ENCODE measurements at places on chromosomes 6 and 20. TPM values are rescaled to one million over a fixed set of nuclear protein-coding genes. Genes with fewer than 3 reads are reported as not detected.

Gene HTR1B
- total RNA-seq, result 0.43 TPM

Gene SRSF12
- 6.2 TPM for total RNA-seq

Gene RAET1L
- 3.1 TPM for total RNA-seq

Gene TEAD3
- total RNA-seq, result 15.3 TPM

Gene ARFGEF3
- 9.5 TPM for total RNA-seq

Gene ATP6V1G2
- 0.14 TPM for total RNA-seq

Gene MAP3K4
- 31.9 TPM for total RNA-seq

Gene VEGFA
- 103 TPM for total RNA-seq

Gene RAET1G
- total RNA-seq, result not detected

Gene HBS1L
- total RNA-seq, result 91.7 TPM

Gene GCLC
- total RNA-seq, result 15.3 TPM

Gene SLC35D3
- not detected for total RNA-seq

Gene GPR63
- total RNA-seq, result 0.98 TPM

Gene NKX2-2
- total RNA-seq, result not detected

Gene SLC13A3
- total RNA-seq, result 1.6 TPM

Gene PLN
- total RNA-seq, result not detected

Gene DPPA5
- not detected for total RNA-seq

Gene SLA2
- not detected for total RNA-seq

Gene ANGPT4
- not detected for total RNA-seq

Gene ACSS2
- 28.1 TPM for total RNA-seq

Gene MAK
- not detected for total RNA-seq

Gene BFSP1
- total RNA-seq, result 4.4 TPM

Gene TMEM63B
- total RNA-seq, result 35.2 TPM

Gene UBR2
- 8.3 TPM for total RNA-seq

Gene KCNK16
- total RNA-seq, result not detected

Gene IYD
- not detected for total RNA-seq

Gene POFUT1
- 45.9 TPM for total RNA-seq

Gene NHSL1
- total RNA-seq, result 4.0 TPM

Gene CAP2
- 5.5 TPM for total RNA-seq

Gene SPATS1
- total RNA-seq, result not detected

Gene BNIP5
- not detected for total RNA-seq

Gene APCDD1L
- total RNA-seq, result 1.7 TPM

Gene BPIFA1
- not detected for total RNA-seq

Gene BCAS1
- total RNA-seq, result under 0.01 TPM

Gene TENT5A
- 1.2 TPM for total RNA-seq

Gene PRSS35
- total RNA-seq, result 0.06 TPM

Gene FAM83D
- total RNA-seq, result 56.7 TPM

Gene HFE
- total RNA-seq, result 5.1 TPM

Gene SLC25A27
- 1.7 TPM for total RNA-seq

Gene RRAGD
- 10.8 TPM for total RNA-seq

Gene DEFB124
- not detected for total RNA-seq

Gene BPIFB1
- total RNA-seq, result not detected

Gene CAGE1
- total RNA-seq, result 0.22 TPM

Gene RAMACL
- total RNA-seq, result 0.12 TPM

Gene PAK5
- total RNA-seq, result not detected

Gene PDE7B
- 2.4 TPM for total RNA-seq

Gene RSPH4A
- total RNA-seq, result not detected

Gene HLA-DRB5
- not detected for total RNA-seq

Gene ACOT13
- 5.2 TPM for total RNA-seq

Gene ABHD16B
- not detected for total RNA-seq
